ENCODE measurements at places on chromosomes 4 and X. TPM values are rescaled to one million over a fixed set of nuclear protein-coding genes. Genes with fewer than 3 reads are reported as not detected.

DNA sequence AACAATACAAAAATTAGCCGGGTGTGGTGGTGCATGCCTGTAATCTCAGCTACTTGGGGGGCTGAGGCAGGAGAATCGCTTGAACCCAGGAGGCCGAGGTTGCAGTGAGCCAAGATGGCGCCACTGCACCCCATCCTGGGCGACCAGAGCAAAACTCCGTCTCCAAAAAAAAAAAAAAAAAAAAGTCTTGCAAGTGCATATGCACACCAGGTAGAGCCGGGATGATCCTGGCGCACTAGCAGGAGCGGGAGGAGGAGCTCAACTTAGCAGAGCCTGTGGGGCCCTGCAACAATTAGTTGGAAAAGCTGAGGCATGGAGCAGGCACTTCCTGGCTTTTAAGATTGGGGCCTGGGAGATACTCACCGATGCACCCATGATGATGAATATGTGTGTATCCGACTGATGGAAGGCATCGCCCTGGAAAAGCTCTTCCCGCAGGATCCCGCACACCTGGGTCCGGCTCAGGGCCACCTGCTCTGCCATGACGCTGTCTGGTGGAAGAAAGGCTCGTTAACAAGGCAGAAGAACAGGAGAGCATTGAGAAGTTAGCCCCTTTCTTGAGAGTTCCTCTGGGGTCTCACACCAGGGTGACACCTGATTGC is 872 bp downstream of the G6PD start:
- peaks cover 11% of the 10 kb centered on the region for H3K36me3 ChIP-seq
- H3K27ac ChIP-seq, result peak overlapping the region; percentile 98
- DNase-seq, result no peak
- peak overlapping the region; percentile 77 for H3K4me3 ChIP-seq
- H3K27me3 ChIP-seq, result peaks cover 6% of the 10 kb centered on the region

- H3K27ac ChIP-seq, result peak overlapping the region; percentile 97
- DNase-seq, result no peak
- H3K36me3 ChIP-seq, result peaks cover 25% of the 10 kb centered on the region
- H3K4me3 ChIP-seq, result peak overlapping the region; percentile 67
- H3K4me1 ChIP-seq, result peaks cover 43% of the 10 kb centered on the region
- H3K27me3 ChIP-seq, result peaks cover 6% of the 10 kb centered on the region
Measured at GRCh38 chrX:136694431-136695087, 46.6 kb downstream of the CD40LG start.

- H3K4me1 ChIP-seq, result no peaks in the 10 kb centered on the region
- no peak for DNase-seq
- no peaks in the 10 kb centered on the region for H3K27me3 ChIP-seq
- no peak overlapping the region for H3K27ac ChIP-seq
- no peak overlapping the region for H3K4me3 ChIP-seq
Measured at GRCh38 chr4:156754832-156755570, 216.6 kb downstream of the PDGFC start.

DNA sequence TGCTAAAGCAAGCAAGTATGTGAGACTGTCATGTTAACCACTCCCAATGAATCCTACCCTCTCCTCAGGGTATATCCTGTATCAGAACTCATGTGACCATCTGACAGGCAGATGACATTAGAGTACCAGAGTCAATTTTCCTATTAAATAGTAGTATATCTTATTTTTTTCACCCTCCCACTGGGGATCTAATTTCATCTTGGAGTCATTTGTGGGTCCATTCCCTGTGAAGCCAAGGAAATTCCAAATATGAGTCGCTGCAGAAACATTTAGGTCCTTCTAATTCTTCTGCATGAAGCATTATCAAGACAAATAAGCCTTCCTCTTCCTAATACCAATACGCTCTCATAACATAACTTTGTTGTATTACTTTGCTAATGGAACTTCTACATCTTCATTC is 52.2 kb upstream of the BLTP1 start:
- no peak overlapping the region for H3K27ac ChIP-seq
- H3K27me3 ChIP-seq, result peaks cover 28% of the 10 kb centered on the region
- H3K36me3 ChIP-seq, result no peaks in the 10 kb centered on the region
- no peak for DNase-seq

DNA sequence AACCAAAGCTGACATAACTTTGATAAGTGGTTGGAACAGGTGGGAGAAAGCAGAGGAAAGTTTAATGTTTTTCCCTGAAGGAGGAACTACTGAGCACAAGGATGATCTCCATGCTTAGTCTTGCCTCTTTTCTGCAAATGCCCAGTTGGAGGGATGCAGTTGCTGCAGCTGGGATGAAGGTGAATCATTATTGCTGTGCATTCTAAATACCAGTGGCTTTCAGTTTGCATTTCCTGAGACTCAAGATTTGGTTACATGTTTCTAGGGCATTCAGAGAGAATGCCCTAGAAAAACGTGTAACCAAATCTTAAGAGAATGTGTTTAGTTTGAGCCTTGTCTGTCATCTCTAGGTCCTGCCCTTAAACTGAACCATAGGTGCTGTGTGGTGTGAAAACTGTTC is 42.2 kb downstream of the METTL14 start:
- no peaks in the 10 kb centered on the region for H3K27me3 ChIP-seq
- H3K27ac ChIP-seq, result no peak overlapping the region
- DNase-seq, result no peak
- peaks cover 7% of the 10 kb centered on the region for H3K4me1 ChIP-seq
- no peak overlapping the region for H3K4me3 ChIP-seq

DNA sequence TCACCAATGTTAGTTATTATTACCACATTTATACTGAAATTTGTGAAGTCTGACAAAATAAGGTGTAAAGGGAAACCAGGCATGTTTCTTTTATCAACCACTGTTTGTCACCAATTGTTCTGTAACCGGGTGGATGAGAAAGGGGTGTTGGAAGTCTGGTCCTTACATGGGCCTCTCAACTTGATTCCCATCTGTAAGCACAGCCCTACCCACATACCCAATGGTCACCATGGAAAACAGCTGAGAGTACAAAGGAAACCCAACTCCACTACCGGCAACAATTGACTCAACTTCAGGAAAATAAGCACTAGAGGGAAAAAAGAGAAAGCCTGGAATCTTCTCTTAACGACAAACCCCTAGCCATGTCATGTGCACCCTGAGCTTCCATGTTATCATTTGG is 70.8 kb upstream of the PTCHD1 start:
- H3K27ac ChIP-seq, result no peak overlapping the region
- no peaks in the 10 kb centered on the region for H3K27me3 ChIP-seq
- H3K4me3 ChIP-seq, result no peak overlapping the region
- DNase-seq, result no peak
- no peaks in the 10 kb centered on the region for H3K4me1 ChIP-seq

DNA sequence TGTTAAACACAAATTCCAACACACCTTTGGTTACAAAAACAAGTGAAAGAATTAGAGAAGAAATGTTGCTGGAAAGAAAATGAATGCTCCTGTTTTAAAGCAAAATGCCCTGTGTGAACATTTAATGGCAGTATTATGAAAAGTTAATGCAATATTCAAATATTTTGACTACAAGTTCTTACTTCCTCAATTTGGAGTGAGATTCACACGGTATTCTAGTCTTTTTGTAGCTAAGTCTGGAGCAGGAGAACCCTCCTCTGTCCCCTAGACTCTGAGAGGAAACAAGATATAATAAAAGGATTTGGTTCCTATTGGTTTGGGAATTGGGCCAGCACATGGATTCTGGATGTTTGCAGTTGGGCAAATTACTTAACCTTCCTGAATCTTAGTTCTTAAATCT is 12.7 kb downstream of the MAD2L1 start:
- no peak overlapping the region for H3K27ac ChIP-seq
- H3K36me3 ChIP-seq, result no peaks in the 10 kb centered on the region
- H3K4me1 ChIP-seq, result peaks cover 5% of the 10 kb centered on the region
- no peaks in the 10 kb centered on the region for H3K27me3 ChIP-seq

GRCh38 chr4:67480810-67481209 is 64.5 kb downstream of the CENPC start:
- no peak overlapping the region for H3K4me3 ChIP-seq
- no peak for DNase-seq
- H3K36me3 ChIP-seq, result peaks cover 57% of the 10 kb centered on the region

DNA sequence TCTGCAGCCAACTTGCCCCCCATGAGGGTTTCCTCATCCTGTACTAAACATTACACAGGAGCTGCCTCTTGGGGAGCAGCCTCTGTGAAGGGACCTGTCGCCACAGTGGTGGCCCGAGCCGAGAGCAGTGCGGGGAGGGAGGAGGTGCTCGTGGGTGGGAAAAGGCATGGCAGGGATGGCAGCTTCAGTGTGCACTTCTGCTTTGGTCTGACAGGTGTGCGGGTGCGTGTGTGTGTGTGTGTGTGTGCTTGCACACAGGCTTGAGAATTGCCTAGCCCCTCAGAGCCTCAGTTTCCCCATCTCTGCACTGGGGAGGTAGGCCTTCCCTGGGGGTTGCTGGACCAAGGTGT is 3.9 kb downstream of the SH3TC1 start:
- H3K27ac ChIP-seq, result no peak overlapping the region
- peaks cover 27% of the 10 kb centered on the region for H3K4me1 ChIP-seq
- no peak overlapping the region for H3K4me3 ChIP-seq
- DNase-seq, result no peak
- no peaks in the 10 kb centered on the region for H3K36me3 ChIP-seq

DNA sequence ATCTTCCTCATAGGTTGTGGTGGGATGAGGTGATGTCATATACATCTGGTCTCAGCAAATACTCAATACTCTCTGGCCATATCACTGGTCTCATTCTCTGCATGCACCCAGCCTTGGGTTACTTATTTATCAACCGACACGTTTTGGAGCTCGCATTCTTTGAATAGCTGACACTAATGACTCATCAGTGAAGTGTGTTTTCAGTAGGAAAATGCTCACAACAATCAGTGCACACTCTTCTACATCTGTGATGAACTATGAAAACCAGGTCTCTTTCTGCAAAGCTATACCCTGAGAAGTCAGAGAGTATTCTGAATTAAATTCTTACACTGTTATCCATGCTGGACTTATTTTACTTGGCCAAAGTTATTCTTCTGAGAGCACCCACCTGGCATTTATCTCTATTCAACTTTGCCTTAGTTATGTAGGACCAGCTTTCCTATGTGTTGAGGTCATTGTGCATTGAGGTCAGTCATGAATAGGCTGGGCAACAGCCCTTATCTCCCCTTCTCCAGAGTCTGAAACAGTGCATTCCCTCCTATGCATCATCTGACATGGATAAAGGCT is 58.7 kb upstream of the DHX15 start:
- H3K36me3 ChIP-seq, result no peaks in the 10 kb centered on the region
- DNase-seq, result no peak
- peaks cover 20% of the 10 kb centered on the region for H3K4me1 ChIP-seq
- H3K4me3 ChIP-seq, result no peak overlapping the region
- no peak overlapping the region for H3K27ac ChIP-seq

- H3K27ac ChIP-seq, result no peak overlapping the region
- DNase-seq, result no peak
- no peak overlapping the region for H3K4me3 ChIP-seq
Measured at GRCh38 chr4:71290476-71290875, 48.3 kb upstream of the SLC4A4 start.

DNA sequence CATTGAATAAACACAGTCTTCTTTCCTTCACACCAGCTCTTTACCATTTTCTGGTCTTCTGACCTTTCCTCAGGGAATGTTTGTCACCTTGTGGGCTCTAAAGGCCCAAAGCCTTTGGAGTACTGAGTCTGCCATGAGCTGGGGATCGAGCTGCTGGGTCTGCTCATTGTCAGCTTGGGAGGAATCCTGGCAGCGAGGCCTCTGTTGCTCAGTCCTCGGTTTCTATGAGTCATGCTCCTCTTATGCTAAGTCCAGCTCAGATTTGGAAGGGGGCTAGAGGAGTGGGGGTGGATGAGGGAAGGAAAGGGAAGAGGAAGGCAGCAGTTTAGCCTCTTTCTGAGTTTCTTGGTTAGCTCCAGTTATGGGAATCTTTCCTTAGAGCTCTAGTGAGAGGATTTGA is 31.1 kb downstream of the NHSL2 start:
- no peaks in the 10 kb centered on the region for H3K4me1 ChIP-seq
- H3K4me3 ChIP-seq, result no peak overlapping the region
- peaks cover 23% of the 10 kb centered on the region for H3K27me3 ChIP-seq

DNA sequence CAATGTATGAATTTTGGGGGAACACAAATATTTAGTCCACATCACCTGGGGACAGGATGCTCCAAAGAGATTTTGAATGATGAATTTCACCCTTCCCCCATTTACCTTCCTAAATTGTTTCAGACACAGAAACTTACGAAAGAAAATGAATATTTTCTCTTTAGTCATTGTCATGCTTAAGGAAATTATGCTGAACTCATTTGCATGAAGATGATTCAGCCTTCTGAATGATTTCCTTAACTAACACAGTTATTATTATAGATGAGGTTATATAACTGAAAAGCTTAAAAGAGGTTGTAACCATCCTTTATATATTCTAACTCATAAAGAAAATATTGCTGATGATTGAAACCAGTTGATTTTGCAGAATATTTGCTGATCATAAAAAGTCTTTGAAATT is 61.1 kb downstream of the KCNIP4 start:
- no peaks in the 10 kb centered on the region for H3K4me1 ChIP-seq
- no peak overlapping the region for H3K4me3 ChIP-seq
- no peaks in the 10 kb centered on the region for H3K36me3 ChIP-seq
- DNase-seq, result no peak

DNA sequence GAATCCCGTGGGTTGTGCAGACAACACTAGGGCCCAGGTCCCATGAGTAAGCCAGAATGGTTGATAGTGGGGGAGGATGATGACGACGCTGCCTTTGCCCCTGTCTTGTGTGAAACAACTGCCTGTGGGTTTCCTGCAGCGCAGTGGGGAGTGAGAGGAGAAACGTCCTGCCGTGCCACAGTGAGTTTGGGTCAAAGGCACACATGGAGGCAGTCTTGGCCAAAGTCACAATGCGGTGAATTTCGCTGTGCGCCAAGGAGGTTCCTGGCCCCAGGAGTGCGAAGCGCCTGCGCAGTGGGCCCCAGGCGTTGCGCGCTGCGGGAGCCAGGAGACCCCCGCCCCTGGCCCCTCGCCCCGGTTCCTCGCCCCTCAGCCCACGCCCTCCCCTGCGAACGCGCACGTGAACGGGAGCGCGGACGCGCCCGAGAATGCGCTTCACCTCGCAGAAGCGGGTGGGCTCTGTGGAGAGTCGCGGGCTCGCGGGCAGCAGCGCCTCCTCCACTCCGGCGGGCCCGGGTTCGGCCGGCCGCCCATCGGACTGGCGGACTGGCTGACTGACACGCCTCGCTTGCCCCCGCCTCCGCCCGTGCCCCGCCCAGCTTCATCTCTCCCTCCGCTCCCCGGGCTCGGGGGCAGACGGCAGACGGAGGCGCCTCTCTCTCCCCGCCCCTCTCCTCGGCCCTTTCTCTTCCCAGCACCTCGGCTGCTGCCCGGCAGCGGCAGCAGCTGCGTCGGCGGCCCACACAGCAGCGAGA is at the start of gene NUDT10:
NUDT10 (plus strand) TSS at position 635 of the 755 bp plus-strand sequence. CDS start 144 bp downstream, outside the sequence.
- H3K27ac ChIP-seq, result no peak within 1 kb of the TSS
- DNase-seq, result peak; percentile 62
- no peaks in the 10 kb centered on the region for H3K36me3 ChIP-seq

RHOXF2B gene
- not detected for total RNA-seq

FMR1NB gene
- total RNA-seq, result not detected

HSD17B13 gene
- total RNA-seq, result not detected

CDX4 gene
- total RNA-seq, result not detected

Data from natural killer cell treated with Interleukin-12 subunit alpha and Interleukin-12 subunit beta and Interleukin-15 and Interleukin-18, amount 100 ng/mL, for 72 hours (primary cell).